T-cell (primary cell): ENCODE measurements at places on chromosomes 4 and X. TPM values are rescaled to one million over a fixed set of nuclear protein-coding genes. Genes with fewer than 3 reads are reported as not detected.

- no peaks in the 10 kb centered on the region for H3K36me3 ChIP-seq
- no peak overlapping the region for H3K4me3 ChIP-seq
- no peaks in the 10 kb centered on the region for H3K4me1 ChIP-seq
- DNase-seq = no peak
These were observed 376.8 kb downstream of the BCOR start for GRCh38 chrX:39720945-39721344.

GRCh38 chr4:182914357-182914756, 2.8 kb downstream of the DCTD start:
- no peaks in the 10 kb centered on the region for H3K27me3 ChIP-seq
- H3K4me1 ChIP-seq = peaks cover 14% of the 10 kb centered on the region

DNA sequence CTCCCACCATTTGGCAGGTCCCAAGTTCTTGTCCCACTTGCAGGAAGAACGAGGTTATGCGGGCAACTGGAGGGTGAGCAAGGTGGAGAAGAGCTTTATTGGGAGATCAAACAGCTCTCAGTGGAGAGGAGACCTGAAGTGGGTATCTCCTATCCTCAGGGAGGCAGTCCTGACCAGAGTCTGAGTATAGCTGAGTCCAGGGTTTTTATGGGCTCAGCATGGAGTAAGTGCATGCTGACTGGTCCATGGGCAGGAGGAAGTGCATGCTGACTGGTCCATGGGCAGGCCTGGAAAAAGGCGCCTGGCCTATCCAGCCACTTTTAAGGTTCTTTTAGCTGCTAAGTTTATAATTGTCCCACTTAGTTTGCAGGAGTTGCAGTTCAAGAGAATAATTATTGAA, 7.4 kb upstream of the HNRNPD start:
- no peak for DNase-seq
- no peak overlapping the region for H3K27ac ChIP-seq
- no peaks in the 10 kb centered on the region for H3K36me3 ChIP-seq

DNA sequence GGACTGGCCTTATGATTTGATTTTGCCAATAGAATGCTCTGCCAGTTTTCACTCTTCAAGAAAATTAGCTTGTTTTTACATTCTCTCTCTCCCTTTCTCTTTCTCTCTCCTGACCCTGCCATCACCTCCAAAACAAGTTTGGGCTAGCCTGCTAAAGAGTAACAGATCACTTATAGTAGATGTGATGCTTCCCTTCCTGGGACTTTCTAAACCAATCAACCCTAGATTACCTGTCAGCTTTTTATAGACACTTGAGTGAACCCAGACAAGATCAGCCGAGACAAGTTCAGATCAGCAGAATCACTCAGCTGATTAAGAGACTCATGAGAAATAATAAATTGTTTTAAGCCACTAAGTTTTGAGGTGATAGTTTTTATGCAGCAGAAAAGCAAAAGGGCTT, 521.2 kb downstream of the ANKRD50 start:
- H3K27ac ChIP-seq = no peak overlapping the region
- no peaks in the 10 kb centered on the region for H3K27me3 ChIP-seq
- no peak overlapping the region for H3K4me3 ChIP-seq
- DNase-seq = no peak
- H3K36me3 ChIP-seq = no peaks in the 10 kb centered on the region

DNA sequence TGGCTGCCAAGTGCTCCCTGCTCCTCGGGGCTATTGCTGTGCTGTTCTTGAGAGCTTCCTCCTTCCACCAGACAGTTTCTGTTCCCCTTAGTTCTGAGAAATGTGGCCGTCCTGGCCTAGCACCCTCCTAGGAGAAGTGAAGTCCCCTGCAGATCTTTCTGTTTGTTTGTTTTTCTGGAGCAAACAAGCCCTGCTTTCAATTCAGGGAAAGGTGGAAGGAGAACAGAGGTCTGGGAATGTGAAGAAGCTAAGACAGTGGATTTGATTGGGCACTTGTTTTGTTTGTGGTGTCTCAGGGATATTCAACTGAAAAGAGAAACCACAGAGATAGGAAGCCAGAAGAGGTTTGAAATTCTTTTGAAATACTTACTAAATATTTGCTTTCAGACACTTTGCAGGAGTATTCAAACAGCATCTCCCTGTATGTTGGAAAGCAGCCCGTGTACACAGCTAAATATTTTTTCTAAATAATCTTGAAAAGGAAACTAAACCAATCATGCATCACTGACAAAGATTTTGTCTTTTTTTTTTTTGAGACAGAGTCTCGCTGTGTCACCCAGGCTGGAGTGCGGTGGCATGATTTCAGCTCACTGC, 36.5 kb upstream of the PPM1K start:
- DNase-seq = no peak
- H3K27me3 ChIP-seq = no peaks in the 10 kb centered on the region
- no peak overlapping the region for H3K4me3 ChIP-seq
- peak overlapping the region; percentile 73 for H3K27ac ChIP-seq
- peaks cover 10% of the 10 kb centered on the region for H3K4me1 ChIP-seq
- H3K36me3 ChIP-seq = no peaks in the 10 kb centered on the region

- H3K27ac ChIP-seq = no peak overlapping the region
- peaks cover 58% of the 10 kb centered on the region for H3K27me3 ChIP-seq
- no peak for DNase-seq
- no peaks in the 10 kb centered on the region for H3K36me3 ChIP-seq
- H3K4me3 ChIP-seq = no peak overlapping the region
These were observed 40.6 kb upstream of the SORCS2 start for GRCh38 chr4:7151668-7152227.

- no peak for DNase-seq
- no peaks in the 10 kb centered on the region for H3K36me3 ChIP-seq
- H3K27me3 ChIP-seq = no peaks in the 10 kb centered on the region
- no peak overlapping the region for H3K27ac ChIP-seq
- no peaks in the 10 kb centered on the region for H3K4me1 ChIP-seq
- H3K4me3 ChIP-seq = no peak overlapping the region
These were observed 315.2 kb upstream of the HTR2C start for GRCh38 chrX:114268643-114269042.

DNA sequence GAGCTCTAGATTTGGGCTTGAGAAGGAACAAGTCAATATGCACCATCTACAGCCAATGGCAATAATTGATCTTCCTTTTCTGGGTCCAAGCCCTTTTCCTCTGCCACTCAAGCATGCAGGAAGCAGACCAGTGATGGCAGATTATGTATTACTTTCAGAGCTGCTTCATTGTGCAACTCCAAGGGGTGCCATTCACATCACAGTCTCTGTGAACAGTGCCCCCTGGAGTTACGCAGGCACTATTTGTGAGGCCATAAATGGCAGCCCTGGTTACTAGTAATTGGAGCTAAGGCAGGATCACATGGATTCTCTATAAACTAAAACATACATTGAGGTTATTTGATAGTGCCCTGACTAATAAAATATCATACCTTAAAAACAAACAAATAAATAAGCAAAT, 313.4 kb upstream of the SLC7A11 start:
- DNase-seq = no peak
- no peaks in the 10 kb centered on the region for H3K27me3 ChIP-seq
- no peaks in the 10 kb centered on the region for H3K4me1 ChIP-seq
- H3K27ac ChIP-seq = no peak overlapping the region

DNA sequence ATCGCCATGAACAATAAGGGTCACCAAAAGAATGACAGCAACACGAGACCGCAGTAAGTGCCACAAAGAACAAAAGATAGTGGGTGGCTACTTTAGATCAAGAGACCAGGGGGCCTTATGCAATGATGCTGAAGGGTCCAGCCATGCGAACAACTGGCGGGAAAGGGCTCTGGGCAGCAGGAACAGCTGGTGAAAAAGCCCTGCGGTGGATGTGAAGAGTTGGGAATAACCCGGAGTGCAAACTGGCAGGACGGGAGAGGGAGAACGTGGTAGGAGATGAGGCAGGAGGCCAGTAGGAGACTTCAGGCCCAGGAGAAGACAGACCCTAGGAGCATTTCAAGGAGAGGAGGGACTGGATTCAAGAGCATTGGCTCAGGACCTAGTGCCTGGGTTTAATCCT, 120.2 kb downstream of the AFAP1 start:
- no peaks in the 10 kb centered on the region for H3K27me3 ChIP-seq
- H3K4me1 ChIP-seq = no peaks in the 10 kb centered on the region
- no peak overlapping the region for H3K27ac ChIP-seq

DNA sequence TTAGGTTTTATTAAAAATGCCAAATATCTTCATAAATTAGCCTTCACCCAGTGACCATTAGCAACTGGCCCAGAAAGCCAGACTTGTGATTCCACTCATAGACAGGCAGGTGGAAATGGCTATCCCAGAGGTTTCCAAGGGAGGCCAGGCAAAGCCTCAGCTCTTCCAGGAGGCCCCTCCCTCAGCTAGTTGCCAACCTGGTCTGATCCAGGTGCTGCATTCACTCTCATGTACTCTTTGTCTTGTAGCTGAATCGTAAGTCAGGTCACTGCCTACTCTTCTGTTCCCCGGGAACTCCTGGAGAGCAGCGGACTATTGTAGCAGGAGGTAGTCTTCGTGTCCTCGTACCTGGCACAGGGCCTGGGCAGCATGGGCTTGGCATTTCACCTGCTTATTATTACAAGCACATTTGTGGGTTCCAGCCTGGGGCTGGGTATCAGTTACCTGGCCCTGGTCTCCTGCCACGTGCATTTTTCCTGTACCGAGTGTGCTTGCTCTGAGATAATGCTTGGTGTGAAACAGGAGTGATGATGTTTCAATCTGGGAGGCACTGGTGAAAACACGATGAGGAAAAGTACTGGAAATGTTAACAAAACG, 101.6 kb downstream of the FAM193A start:
- DNase-seq = no peak
- peaks cover 61% of the 10 kb centered on the region for H3K36me3 ChIP-seq
- no peaks in the 10 kb centered on the region for H3K27me3 ChIP-seq
- no peak overlapping the region for H3K27ac ChIP-seq
- no peaks in the 10 kb centered on the region for H3K4me1 ChIP-seq
- no peak overlapping the region for H3K4me3 ChIP-seq

GRCh38 chr4:108395786-108396185, 224.6 kb upstream of the RPL34 start:
- DNase-seq = no peak
- H3K27me3 ChIP-seq = no peaks in the 10 kb centered on the region
- H3K36me3 ChIP-seq = no peaks in the 10 kb centered on the region
- H3K27ac ChIP-seq = no peak overlapping the region
- H3K4me3 ChIP-seq = no peak overlapping the region

- H3K4me3 ChIP-seq = peak overlapping the region; percentile 12
- peak overlapping the region; percentile 57 for H3K27ac ChIP-seq
- no peaks in the 10 kb centered on the region for H3K36me3 ChIP-seq
- no peaks in the 10 kb centered on the region for H3K27me3 ChIP-seq
These were observed 25.4 kb upstream of the TNIP3 start for GRCh38 chr4:121189326-121190215.

DNA sequence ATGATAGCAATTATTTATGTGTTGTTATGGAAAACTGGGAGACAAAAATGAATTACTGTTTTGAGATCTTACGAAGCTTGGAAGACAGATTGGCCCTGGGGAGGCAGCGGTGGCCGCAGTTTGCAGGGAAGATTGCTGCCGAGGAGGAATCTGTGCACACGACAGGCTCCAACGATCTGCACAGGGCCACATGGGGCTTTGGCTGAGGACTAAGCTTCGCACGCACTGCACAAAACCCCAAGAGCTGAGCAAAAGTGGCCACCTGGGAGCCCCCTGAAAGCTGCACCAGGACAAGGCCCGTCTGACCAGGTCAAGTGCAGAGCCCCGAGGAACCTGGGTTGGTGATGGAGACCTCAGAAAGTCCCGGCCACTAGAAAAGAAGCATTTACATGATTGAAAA, 5.2 kb upstream of the PDE6B start:
- H3K4me3 ChIP-seq = no peak overlapping the region
- DNase-seq = no peak
- H3K36me3 ChIP-seq = no peaks in the 10 kb centered on the region

DNA sequence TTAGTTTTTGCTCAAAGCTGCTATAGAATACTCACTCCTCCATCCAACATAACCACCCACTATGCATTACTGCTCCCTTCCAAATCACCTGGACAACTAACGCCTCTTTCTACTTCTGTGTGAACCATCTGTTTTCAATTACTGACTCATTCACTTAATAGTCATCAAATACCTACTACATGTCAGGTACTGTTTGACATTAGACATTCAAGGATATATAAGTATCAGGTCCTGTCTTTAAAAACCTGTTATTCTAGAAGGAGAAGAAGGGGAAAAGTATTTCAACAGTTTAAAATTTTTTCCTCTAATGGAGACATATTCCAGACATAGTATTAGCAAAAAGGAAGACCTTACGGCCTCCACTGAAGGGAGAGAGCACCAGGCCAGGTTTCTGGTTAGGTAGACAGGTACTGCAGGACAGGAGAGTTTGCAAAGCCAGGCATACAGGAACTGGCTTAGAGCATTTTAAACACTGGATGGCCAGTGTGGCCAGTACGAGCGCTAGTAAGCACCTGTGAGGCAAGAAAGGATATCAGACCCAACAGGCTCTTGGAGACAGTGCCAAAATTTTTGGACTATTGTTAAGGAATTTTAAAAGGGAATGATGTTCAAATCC, 39.0 kb downstream of the SH3RF1 start:
- no peak overlapping the region for H3K4me3 ChIP-seq
- no peaks in the 10 kb centered on the region for H3K27me3 ChIP-seq
- no peak for DNase-seq
- H3K36me3 ChIP-seq = no peaks in the 10 kb centered on the region
- no peak overlapping the region for H3K27ac ChIP-seq
- H3K4me1 ChIP-seq = no peaks in the 10 kb centered on the region

DNA sequence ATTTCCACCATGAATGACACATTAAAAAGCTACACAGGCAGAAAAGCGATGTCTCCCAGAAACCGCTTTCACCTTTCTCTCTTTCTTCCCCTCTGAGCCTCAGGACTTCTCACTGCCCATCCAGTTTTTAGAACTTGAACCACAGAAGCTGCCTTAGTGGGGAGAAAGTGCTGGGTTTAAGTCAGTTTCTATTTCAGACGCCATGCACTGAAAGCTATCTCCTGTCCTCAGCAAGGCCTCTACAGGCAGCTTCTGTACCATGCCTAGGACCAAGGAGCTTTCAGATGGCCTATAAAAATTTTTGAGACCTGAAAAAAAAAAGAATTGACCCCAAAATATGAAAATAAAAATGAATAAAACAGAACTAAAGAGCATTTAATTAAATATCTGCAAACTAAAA, 34.5 kb downstream of the RAB33B start:
- no peak overlapping the region for H3K27ac ChIP-seq
- H3K4me1 ChIP-seq = no peaks in the 10 kb centered on the region
- DNase-seq = no peak
- no peaks in the 10 kb centered on the region for H3K36me3 ChIP-seq
- H3K4me3 ChIP-seq = no peak overlapping the region
- no peaks in the 10 kb centered on the region for H3K27me3 ChIP-seq

DNA sequence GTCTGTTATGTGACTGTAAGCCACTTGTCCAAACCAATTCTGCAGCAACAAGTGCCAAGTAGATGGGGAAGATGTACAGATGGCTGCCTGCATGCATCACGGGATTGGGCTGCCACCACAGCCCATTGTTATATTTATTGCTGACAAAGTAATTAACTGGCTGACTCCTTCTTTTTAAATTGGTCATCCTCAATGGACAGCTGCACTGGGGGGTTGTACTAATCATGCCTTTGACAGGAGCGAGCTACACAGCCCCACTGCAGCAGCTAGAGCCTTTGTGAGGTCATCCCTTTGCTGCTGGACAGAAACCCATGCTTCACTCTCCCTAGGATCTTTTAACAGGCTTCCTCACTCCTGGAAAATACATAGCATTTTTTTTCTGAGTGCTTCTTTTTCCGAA, 146.7 kb upstream of the CXXC4 start:
- no peaks in the 10 kb centered on the region for H3K4me1 ChIP-seq
- no peaks in the 10 kb centered on the region for H3K27me3 ChIP-seq
- DNase-seq = no peak
- no peak overlapping the region for H3K4me3 ChIP-seq
- no peaks in the 10 kb centered on the region for H3K36me3 ChIP-seq

Gene SPANXN3
- total RNA-seq = not detected

Gene TFE3
- 34.3 TPM for total RNA-seq

Gene WAS
- 99.3 TPM for total RNA-seq

Gene COL4A6
- 0.20 TPM for total RNA-seq

Gene SOX3
- total RNA-seq = not detected

Gene ALPK1
- total RNA-seq = 8.3 TPM
